ENCODE measurements at places on chromosomes 11 and 22.

DNA sequence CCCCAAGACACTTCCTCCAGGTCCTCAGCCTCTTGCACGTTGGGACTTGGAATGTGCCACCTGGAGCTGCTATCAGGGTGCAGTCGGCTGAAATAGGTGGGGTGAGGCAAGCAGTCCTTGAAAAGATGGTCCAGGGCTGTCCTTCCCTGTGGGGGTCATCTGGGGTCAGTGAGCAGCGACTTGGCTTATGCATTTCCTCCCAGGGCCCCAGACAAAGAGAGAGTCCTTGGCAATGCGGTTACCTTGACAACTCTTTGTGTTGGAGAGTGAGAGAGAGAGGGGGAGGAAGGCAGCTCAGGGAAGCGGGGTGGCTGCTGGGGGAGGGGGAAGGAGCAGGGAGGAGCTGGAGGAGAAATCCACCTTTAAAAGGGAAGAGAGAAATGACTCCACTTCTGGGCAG lies 93.8 kb downstream of the MIAT start:
- peak; percentile 98 for DNase-seq

- peak; percentile 11 for DNase-seq
These were observed 891.4 kb downstream of the METTL15 start for GRCh38 chr11:28999620-29000019.

DNA sequence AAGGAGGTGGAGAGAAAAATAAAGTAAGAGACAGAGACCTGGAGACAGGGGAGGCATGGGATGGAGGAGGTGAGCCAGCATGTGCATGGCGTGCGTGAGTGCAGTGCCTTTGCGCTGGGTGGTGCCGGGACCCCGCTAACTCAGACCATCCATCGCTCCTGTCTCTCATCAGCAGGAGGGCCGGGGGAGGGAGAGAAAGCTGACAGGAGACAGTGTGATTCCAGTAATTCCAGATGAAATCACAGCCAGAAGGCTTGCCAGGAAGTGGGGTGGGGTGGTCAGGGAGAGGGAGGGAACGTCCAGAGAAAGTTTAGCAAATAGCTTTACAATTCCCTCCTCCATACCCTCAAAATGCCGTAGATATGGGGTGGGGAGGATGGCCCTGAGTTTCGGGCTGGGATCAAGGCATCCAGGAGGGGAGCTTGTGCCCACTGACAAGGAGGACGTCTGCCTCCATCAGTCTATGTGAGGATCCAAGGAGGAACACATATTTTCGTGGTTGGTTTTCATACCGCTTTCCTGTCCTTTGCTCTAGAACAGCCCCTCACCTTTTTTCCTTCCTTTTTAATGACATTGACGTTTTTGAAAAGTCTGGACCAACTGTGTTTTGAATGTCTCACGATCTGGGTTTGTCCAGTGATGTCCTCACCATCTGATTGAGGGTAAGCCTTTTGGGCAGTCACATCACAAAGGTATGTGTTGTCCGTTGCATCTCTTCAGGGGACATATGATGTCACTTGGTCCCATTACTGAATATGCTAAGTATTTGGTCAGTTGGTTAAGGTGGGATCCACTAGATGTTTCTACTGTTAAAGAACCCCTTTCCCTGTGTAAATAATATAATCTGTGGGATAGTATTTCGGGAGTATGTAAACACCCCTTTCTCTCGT lies 567.3 kb downstream of the MIAT start:
- no peak for DNase-seq

- no peak for DNase-seq
These were observed 1059.3 kb downstream of the NTM start for GRCh38 chr11:132429685-132430084.

- DNase-seq, result no peak
These were observed 83.1 kb upstream of the PRODH start for GRCh38 chr22:19019029-19019678.

- peak; percentile 59 for DNase-seq
These were observed 134.3 kb downstream of the MN1 start for GRCh38 chr22:27667121-27667843.

DNA sequence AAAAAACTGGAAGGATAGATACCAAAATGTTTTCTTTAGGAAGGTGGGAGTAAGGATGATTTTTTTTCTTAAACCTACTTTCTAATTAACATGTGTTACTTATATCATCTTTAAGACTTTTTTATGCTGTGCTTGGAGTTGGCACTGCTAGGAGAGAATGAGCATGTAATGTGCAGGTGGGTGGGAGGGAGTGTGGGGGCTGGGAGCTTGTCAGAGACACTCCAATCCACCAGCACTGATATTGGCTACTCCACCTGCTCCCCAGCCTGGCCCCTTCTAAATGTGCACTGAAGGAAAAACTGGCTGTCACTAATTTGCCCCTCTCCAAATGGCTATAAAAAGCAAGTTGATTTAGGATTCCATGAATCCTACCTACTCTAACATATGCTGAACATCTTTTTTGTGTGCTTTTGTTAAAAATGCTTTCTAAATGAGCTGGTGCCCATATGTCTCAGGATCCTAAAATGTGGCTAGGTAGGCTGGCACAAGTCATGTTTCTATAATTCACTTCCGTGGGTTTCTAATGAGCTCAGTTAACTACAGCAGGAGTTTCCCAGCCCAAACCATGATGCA lies 44.3 kb upstream of the BMAL1 start:
- no peak for DNase-seq

DNA sequence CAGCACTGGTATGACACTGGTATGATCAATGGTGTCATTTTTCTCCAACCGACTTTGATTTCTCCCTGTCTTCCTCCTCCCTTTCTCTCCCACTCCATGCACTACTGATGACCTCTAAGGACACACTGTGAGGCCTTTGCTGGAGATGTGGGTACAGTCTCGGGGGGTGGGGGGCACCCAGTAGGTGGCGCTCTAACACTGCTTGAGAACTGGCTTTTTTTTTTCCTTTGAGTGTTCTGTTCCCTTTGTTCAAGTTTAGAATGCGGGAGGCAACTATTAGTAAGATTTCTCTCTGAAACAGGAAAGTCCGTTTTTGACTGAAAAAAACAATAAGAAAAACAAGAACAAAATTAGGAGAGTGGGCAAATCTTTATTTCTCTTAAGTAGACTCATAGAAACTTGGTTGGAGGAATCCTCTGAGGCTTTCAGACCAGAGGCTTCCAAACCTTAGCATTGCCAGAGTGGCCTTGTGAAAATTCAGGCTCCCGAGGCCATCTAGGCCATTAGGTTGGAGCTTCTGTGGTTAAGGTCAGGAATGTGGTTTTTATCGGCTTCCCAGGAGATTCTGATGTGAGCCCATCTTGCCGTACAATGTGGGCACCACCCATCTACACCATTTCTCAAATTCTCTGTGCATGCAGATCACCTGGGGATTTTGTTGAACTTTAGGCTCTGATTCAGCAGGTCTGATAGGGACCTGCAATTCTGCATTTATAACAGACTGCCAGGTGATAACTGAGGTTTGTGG lies 43.2 kb downstream of the PANX1 start:
- DNase-seq, result peak; percentile 77

- DNase-seq, result no peak
These were observed 12.8 kb downstream of the GATD1 start for GRCh38 chr11:764322-765024.

DNA sequence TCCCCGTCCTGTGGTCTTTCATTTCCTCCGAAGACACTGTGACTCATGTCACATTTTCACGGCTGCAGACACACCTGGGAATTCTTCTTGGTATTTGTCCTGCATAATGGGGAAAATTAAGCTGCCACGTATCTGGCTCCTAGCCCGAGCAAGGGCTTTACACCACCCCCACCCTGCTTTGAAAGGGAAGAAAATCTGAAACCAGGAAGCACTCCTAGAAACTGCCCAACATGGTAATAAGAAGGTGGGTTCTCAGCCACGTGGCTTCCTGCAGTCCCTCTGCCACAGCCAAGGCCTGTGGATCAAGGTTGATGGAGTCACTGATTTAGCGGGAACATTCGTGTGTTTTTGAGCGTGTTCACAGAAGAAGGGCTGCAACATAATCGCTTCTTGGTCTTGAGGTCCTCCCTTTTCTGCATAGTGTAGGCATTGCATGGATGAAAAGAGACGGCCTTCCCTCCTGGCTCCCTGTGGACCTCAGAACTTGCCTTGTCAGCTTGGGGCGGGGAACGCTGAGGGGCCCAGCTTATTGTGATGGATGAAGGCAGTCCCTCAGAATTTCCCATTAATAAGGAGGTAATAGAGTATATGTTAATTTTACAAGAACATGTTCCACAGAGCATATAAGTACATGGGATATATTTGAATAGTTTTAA lies 292.0 kb downstream of the NTM start:
- DNase-seq, result peak; percentile 33

DNA sequence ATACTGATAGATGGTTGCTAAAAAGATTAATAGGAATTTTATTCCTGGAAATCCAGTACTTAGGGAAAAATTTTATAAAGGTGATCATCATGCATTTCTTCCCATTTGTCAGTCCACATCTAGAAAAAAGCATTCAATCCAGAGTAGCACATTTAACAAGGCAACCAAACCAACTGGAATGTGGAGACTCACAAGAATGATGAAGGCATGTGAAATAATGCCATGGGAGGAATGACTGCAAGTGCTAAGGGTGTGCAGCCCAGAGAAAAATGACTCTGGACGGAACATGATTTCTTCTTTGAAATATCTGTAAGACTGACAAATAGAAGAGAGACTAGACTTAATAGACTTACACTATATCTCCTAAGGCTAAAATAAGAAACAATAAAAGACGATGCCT lies 33.8 kb downstream of the BLID start:
- no peak for DNase-seq

- no peak for DNase-seq
These were observed 30.1 kb upstream of the ZBTB44 start for GRCh38 chr11:130344841-130345240.

GRCh38 chr11:35247863-35248262 lies 108.9 kb downstream of the CD44 start:
- DNase-seq, result no peak

DNA sequence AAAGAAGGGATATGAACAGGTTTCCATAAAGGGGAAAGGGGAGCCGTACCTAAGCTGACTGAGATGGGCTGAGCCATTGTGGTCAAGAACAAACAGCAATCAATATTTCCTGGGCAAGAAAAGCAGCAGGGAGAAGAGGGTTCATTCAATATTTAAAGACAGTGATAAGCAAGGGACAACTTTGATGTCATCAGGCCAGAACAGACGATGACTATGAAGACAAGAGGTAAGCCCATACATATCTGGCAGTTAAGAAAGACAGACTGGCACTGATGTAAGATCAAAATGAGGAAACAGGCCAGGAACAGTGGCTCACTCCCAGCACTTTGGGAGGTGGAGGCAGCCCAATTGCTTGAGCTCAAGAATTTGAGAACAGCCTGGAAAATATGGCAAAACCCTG lies 2.4 kb downstream of the OR5A2 start:
- no peak for DNase-seq

DNA sequence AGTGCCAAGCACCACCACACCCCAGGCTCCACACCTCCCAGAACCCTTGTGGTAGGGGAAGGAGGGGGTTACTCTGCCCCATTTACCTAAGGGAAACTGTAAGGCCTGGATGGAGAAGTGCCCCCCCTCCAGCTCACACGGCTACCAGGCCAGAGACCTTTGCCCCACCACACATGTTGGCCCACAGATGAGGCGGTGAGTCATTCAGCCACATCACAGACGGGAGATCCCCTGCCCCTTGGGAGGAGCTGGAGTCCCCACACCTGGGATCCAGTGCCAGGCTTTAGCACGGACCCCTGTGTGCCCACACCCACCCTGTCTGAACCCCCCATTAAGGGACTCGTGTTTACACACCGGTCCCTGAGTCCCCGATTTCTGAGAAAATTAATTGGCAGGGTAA lies 24.9 kb downstream of the CDKN1C start:
- DNase-seq, result no peak

DNA sequence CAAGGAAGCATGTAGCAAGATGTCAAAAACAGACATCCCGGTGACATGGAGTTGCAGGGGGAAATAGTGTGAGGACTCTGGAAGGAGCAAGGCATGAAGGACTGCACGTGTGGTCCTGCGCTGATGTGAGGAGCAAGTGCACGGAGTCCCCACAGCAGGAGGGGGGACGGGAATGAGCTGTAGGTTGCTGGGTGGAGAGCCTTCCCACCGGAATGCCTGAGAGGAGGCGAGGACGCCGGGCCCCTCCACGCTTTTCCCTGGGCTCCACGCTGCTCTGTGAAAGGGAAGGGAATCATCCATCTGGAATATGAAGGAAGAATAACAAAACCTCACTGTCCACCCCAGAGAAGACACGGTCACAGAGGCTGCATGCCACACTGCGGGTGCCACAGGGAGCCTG lies 23.6 kb upstream of the EFCAB6 start:
- DNase-seq, result no peak

DNA sequence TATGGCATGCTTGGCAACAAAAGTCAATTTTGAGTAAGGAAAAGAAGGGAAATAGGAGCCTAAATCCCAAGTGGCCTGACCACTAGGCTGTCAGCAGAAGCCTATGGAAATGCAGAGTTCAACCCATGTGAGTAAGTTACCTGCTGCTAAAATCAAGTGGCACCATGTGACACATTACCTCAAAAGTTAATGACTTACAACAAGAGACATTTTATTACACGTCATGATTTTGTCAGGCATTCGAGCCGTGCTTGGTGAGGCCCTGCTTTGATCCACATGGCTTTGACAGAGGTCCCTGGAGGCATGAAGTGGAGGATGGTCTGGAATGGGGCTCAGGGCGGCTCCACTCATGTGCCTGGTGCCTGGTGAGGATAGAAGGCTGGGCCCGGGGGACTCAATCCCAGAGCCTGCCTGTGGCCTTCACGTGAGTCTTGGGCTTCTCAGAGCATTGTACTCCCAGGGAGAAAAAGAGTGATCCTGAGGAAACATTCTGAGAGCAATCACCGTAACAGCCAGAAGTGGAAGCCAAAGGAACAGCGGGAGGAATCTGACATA lies 339.1 kb upstream of the B3GAT1 start:
- DNase-seq, result no peak

DNA sequence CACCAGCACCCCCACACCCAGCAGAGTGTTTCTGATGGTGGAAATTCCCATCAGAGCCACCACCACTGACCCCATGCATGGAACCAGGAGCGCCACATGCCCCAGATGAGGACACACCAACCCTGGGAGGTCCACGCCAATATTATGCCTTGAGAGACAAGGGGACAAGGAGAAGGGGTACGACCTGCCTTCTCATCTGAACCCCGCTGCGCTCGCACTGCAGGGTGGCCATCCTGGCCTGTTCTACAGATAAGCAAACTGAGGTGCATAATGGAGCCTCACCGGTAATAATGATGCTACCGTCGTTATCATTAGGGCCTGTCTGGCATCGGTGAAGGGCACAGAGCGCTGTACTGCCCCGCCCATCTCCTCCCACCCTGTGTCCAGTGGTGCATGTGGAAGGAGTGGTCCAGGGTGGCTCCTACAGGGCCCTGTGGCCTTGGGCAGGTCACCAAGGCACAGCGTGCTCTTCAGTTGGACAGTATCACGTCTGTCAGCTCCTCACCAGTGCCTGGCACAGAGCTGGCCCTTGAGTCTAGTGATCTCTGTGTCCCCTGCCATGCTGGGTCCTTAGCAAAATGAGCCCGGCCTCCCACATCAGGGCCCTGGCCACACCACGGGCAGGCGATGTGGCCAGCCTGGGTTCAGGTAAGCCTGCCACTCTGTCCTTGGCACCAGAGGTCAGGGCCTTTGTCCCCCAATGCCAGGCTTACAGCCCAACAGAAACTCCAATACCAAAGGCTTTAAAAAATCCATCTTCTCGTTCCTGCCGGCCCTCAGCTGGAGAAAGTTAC lies 92.2 kb downstream of the PHF21B start:
- no peak for DNase-seq
